Prostate gland (tissue), 2 donors: ENCODE measurements at places on chromosomes 6 and 20. TPM values are rescaled to one million over a fixed set of nuclear protein-coding genes. Genes with fewer than 3 reads are reported as not detected.

DNA sequence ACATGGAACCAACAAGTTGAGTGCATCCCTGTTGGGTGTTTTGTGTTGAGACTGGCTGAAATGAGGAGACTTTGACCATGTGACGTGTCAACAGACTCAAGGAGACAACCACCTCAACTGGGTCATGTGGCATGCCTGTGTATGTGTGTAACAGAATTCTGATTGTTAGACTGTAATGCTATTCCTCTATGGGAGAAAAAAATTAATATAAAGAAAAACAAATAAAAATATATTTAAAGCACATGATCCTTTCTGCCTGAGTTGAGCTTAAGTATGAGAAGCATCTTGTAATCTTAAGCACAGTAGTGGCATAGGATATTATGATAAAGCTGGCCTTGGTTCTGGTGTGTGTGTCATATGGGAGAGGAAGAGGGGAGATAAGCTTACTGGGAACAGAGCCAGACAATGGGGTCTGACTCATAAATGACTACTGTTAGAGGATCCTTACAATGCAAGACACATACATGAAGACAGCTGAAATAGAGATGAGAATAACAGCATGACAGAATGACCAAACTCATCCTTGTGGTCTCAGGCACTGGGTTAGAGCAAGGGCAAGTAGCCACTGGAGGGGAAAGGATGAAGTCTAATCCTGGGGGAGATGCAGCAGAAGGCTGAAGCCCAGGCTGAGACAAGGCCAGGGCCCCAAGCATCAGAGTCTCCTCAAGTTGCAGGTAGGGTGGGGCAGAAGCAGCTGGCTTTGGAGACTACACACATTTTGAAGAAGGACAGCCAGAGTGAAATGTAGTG, 9.2 kb downstream of the TP53INP2 start:
- DNase-seq, result no peak

RAD21L1 gene
- total RNA-seq, result not detected

OLIG3 gene
- not detected for total RNA-seq

LBP gene
- 1.1 TPM for total RNA-seq
